GM19239 (cell line): ENCODE measurements at places on chromosomes 6 and 20.

- DNase-seq = no peak
Measured at GRCh38 chr6:106281088-106281487, 44.5 kb downstream of the ATG5 start.

GRCh38 chr6:120938876-120939472, 395.3 kb downstream of the TBC1D32 start:
- peak; percentile 24 for DNase-seq

DNA sequence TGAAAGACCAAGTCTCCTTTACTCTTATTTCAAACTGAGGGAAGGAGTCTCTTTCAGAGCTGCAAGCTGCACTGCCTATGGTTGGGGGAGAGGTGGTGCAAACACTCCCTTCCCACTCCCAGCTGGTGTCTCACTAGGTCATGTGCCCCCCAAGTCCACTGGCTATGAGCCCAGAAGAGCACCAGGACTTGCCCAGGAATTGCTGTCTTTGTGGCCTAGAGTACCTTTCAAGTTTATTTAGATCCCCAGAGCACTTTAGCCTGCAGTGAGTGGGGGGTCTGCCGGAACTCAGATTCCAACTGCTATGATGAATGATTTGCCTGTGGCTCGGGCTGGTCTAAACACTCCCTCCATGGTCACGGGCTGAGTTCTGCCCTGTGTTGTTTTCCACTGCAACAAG, 192.6 kb upstream of the CITED2 start:
- no peak for DNase-seq

GRCh38 chr6:65155083-65155482, 551.9 kb downstream of the EYS start:
- no peak for DNase-seq

GRCh38 chr6:143679041-143679440, 1.3 kb downstream of the PHACTR2 start:
- no peak for DNase-seq

DNA sequence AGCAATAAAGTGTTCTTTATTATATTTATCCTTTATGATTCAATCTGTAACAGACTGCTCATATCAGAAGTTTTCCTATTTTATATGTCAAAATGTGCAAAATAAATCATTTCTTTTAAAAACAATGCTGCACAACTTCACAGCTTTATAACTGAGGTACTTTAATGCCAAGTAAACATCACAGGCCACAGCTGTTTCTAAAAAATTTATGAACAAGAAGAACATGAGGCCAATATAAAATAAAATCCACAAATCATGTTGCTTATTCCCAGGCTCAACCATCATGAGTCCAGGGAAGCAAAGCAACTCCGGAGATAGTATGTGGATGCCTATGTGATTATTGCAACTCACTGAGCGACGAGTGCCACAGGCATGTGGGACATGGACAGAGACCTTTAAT, 195.5 kb downstream of the ISM1 start:
- DNase-seq = no peak

DNA sequence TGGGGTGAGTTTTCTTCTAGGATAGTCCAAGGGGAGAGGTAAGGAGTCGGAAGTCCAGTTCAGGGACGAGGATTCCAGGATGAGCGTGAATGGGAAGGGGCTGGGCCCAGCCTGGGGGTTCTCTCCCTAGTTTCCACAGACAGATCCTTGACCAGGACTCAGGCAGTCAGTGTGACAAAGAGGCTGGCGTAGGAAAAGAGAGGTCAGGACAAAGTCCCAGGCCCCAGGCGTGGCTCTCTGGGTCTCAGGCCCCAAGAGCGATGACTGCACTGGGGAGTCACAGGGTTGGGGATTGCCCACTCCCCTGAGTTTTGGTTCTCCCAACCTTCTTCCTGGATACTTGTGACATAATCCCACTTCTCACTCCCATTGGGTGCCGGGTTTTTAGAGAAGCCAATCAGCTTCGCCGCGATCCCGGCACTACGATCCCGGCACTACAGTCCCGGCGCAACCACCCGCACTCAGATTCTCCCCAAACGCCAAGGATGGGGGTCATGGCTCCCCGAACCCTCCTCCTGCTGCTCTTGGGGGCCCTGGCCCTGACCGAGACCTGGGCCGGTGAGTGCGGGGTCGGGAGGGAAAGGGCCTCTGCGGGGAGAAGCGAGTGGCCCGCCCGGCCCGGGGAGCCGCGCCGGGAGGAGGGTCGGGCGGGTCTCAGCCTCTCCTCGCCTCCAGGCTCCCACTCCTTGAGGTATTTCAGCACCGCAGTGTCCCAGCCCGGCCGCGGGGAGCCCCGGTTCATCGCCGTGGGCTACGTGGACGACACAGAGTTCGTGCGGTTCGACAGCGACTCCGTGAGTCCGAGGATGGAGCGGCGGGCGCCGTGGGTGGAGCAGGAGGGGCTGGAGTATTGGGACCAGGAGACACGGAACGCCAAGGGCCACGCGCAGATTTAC, 46.2 kb upstream of the TRIM26 start:
- DNase-seq = peak; percentile 62

GRCh38 chr20:9422321-9423057, 91.9 kb upstream of the LAMP5 start:
- no peak for DNase-seq

DNA sequence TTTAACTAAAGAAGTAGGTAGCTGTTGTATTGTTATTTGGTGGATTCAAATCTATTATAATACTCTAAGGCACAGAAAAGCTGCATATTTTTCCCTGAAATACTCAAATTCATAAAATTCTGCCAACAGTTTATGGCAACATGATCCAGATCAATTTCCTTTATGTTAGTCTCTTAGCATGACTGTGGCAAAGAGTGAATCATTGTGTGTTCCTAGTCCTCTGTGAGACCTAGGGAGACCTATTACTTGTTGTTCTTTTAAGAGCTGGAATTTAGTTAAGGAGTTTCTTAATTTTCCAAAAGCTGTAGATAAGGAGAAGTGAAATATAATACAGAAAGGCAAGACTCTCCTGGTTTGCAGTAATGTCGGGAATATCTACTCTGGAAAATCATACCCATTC, 149.6 kb downstream of the RIMS1 start:
- no peak for DNase-seq

DNA sequence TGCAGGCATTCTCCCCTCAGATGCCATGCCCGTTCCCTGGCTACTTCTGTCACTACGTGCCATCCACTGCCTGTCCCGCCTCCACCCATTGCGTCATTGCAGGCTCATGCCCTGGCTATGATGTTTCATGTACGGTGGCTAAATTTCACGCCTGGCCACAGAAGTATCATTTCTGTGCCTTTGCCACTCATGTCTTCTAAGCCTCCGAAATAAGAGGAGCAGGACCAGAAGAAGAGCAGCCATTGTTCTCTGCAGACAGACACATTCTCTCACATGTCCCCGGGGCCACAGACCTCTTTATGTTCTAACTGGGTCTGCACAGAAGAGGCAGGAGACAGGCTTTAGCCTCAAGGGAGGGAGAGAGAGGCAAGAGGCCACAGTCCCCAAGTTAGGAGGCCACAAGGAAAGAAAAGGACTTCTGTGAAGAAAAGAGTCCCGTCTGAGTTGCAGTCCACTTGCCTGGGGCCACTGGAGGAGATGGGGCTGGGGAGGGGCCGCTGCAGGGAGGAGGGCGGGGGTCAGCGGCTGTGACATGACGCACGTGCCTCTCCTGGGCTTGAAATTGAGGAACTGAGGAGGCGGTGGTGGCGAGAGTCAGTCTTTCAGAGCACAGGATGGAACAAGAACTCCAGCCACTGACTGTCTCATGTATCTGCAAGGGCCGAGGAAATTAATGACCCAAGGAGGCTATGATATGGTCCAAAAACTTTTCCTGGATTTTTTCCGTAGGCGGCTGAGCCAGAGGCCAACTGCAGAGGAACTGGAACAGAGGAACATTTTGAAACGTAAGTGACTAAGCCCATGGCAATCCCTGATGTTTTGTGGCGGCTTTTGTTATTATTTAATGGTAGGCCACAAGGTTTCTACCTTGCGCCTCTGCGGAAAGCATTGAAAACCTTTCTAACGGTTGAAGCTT, 55.9 kb downstream of the TBC1D7 start:
- DNase-seq = no peak

DNA sequence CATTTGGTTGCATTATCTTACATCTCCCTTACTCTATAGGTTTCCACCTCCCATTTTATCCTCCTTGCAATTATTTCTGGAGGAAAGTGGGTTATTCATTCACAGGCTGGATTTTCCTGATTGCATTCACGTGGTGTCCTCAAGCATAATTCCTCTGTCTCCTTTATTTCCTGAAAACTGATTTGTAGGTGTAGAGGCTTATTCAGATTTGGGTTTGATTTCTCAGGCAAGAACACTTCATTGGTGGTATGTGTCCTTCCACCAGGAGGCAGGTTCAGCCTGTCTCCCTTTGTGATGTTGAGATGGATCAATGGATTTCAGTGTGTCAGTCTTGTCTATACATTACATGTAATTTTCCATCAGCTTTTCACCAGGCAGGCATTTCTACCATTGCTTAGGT, 17.3 kb downstream of the DNPH1 start:
- DNase-seq = no peak

DNA sequence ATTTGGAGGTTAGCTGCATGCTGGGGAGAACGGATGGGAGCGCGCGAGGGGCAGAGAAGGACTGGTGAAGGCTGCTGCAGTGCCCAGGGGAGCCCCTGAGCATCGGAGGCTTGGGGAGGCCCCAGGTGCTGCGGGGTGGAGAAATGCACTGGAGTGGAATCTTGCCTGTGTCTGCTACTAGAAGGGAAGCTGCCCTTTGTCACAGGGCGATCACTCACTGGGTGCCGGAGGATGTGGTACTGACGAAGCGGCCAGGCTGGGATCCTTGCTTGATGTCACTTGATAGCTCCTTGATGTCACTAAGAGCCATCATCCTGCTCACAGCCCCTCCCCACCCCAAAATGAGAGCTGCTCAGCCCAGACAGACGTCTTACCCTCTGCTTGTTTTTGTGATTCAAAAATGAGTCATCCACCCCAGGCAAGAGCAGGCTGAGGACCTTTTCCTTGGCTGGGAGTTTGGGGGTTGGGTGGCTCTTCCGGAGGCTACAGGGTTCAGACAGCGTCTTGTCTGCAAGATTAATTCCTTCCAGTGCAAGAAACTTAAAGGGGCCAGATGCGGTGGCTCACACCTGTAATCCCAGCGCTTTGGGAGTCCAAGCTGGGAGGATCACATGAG, 62.6 kb upstream of the PMEPA1 start:
- DNase-seq = no peak

- DNase-seq = no peak
Measured at GRCh38 chr6:156310701-156311100, 466.5 kb upstream of the ARID1B start.

DNA sequence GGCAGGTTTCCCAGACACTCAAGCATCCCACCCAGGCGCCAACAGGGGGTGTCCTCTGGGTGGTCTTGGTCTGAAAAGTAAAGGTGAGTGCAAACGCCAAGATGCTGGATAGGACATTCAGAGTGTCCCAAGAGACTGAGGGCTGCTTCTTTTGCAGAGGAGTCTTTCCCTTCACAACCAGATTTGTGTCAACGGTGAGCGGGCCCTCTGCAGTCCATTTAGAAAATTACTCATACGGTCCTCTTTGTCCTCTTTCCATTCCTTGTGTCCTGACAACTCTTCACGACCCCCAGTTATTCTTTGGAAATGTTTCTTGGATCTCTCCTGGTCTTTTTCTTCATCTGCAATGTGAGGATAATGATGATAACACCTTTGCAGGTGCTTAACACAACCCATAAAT, 257.8 kb downstream of the CDC5L start:
- DNase-seq = no peak

GRCh38 chr6:166333172-166333995, 9.0 kb downstream of the SFT2D1 start:
- peak; percentile 40 for DNase-seq

DNA sequence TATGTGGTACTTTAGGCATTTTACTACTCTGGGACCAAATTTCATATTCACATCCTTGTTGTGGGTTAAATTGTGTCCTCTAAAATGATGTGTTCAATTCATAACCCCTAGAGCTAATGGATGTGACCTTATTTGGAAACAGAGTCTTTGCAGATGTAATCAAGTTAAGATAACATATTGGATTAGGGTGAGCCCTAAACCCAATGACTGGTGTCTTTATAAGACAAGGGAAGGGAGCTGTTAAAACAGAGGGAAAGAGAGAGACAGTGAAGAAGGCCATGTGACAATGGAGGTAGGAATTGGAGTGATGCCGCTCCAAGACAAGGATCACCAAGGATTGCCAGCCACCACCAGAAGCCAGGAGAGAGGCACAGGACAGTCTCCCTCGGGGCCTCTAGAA, 220.0 kb downstream of the ADGRG6 start:
- DNase-seq = no peak

DNA sequence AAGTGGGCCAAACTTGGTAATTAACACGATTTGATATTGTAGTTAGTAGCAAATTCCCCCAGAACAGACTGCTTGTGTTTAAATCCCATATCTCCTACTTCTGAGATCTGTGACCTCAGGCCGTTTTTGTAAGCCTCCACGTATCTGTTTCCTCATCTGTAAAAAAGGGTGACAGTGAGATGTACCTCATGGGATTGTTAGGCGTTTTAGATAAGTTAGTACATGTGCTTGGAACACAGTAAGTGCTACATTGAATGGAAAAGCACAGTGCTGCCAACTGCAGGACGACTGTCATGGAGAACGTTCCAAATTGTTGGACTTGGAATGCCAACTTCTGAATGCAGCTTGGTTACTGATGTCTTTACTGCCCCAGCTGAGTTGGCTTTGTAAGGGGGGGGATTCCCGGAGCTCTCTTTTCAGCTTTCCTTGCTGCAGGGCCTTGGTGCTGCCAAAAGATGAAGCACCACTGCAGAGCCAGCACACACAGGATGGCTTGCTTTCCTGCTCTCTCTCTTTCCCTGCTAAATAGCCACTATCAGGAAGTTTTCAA, 108.6 kb downstream of the OPN5 start:
- no peak for DNase-seq

GRCh38 chr6:166313255-166314070, 5.3 kb upstream of the PRR18 start:
- no peak for DNase-seq

DNA sequence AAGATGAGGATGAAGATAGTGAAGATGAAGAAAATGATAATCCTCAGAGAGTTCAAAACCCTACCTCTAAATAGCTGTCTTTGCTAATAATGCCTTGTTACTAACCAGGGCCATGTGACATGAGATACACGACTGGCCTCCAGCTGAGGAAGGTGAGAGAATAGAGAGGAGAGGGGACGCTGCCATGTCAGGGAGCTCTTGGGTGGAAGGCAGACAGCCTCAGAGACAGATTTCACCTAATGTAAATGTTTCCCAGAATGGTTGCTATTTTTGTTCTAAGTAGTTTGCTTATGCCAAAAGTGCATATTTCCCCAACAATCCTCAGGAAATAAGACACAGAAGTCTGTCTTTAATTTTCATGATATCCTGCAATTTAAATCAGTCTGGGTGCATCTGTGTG, 138.4 kb downstream of the ELOVL4 start:
- no peak for DNase-seq

- DNase-seq = no peak
Measured at GRCh38 chr20:58271606-58272351, 37.7 kb upstream of the RAB22A start.
